Pulmonary artery endothelial cell (primary cell): ENCODE measurements at places on chromosomes 7 and 10. TPM values are rescaled to one million over a fixed set of nuclear protein-coding genes. Genes with fewer than 3 reads are reported as not detected.

OR6V1 gene
- total RNA-seq: not detected in 2 replicates

AKR1B15 gene
- total RNA-seq: not detected in 2 replicates

CUBN gene
- 1.4 and 2.0 TPM in 2 replicates for total RNA-seq

LCOR gene
- 14.8 and 21.0 TPM in 2 replicates for total RNA-seq

LIPJ gene
- 0.21 TPM in 1 of 2 replicates, not detected in the other for total RNA-seq

LIPF gene
- total RNA-seq: not detected in 2 replicates

NPFFR1 gene
- not detected in 2 replicates for total RNA-seq

RINT1 gene
- total RNA-seq: 14.6 and 14.7 TPM in 2 replicates

ADARB2 gene
- total RNA-seq: not detected in 2 replicates

HOXA7 gene
- 0.04 and 0.13 TPM in 2 replicates for total RNA-seq

MAGI2 gene
- total RNA-seq: 1.3 and 2.7 TPM in 2 replicates

CYP3A7 gene
- not detected in 2 replicates for total RNA-seq

DNAJB6 gene
- 104 and 189 TPM in 2 replicates for total RNA-seq

ASB10 gene
- total RNA-seq: not detected in 2 replicates

ZSCAN25 gene
- 12.5 and 14.2 TPM in 2 replicates for total RNA-seq

CALHM1 gene
- total RNA-seq: not detected in 2 replicates

SEMA3D gene
- total RNA-seq: 0.95 and 1.8 TPM in 2 replicates

MYH16 gene
- 0.21 and 0.53 TPM in 2 replicates for total RNA-seq

CASP7 gene
- 67.4 and 71.2 TPM in 2 replicates for total RNA-seq

ACHE gene
- 0.33 and 0.81 TPM in 2 replicates for total RNA-seq

DOCK4 gene
- total RNA-seq: 178 and 198 TPM in 2 replicates

COL26A1 gene
- total RNA-seq: not detected in 2 replicates

TDRD1 gene
- total RNA-seq: not detected in 2 replicates

SLC13A1 gene
- not detected in 2 replicates for total RNA-seq

ERVW-1 gene
- total RNA-seq: not detected in 2 replicates

HOGA1 gene
- 0.18 and 0.53 TPM in 2 replicates for total RNA-seq

HMX2 gene
- not detected in 2 replicates for total RNA-seq

PLAC9 gene
- total RNA-seq: 5.3 and 8.2 TPM in 2 replicates

GTPBP10 gene
- total RNA-seq: 7.4 and 14.0 TPM in 2 replicates

FAM24A gene
- total RNA-seq: not detected in 2 replicates
